Osteoblast (primary cell): ENCODE measurements at places on chromosomes 3 and 15. TPM values are rescaled to one million over a fixed set of nuclear protein-coding genes. Genes with fewer than 3 reads are reported as not detected.

GRCh38 chr15:74604983-74605794, 10.4 kb upstream of the CLK3 start:
- H3K27ac ChIP-seq, result no peak overlapping the region
- H3K4me1 ChIP-seq, result no peaks in the 10 kb centered on the region
- H3K27me3 ChIP-seq, result peaks cover 8% of the 10 kb centered on the region
- DNase-seq, result peak; percentile 52
- no peaks in the 10 kb centered on the region for H3K36me3 ChIP-seq

- H3K27ac ChIP-seq, result no peak overlapping the region
- H3K36me3 ChIP-seq, result no peaks in the 10 kb centered on the region
- no peak overlapping the region for H3K4me3 ChIP-seq
- H3K4me1 ChIP-seq, result peaks cover 10% of the 10 kb centered on the region
These were observed 151.4 kb downstream of the MEIS2 start for GRCh38 chr15:36948982-36949381.

GRCh38 chr3:46609212-46609721, 3.1 kb upstream of the FAM240A start:
- DNase-seq, result no peak
- H3K27ac ChIP-seq, result no peak overlapping the region
- H3K4me1 ChIP-seq, result no peaks in the 10 kb centered on the region
- no peaks in the 10 kb centered on the region for H3K36me3 ChIP-seq
- no peak overlapping the region for H3K4me3 ChIP-seq
- H3K27me3 ChIP-seq, result peaks cover 36% of the 10 kb centered on the region

DNA sequence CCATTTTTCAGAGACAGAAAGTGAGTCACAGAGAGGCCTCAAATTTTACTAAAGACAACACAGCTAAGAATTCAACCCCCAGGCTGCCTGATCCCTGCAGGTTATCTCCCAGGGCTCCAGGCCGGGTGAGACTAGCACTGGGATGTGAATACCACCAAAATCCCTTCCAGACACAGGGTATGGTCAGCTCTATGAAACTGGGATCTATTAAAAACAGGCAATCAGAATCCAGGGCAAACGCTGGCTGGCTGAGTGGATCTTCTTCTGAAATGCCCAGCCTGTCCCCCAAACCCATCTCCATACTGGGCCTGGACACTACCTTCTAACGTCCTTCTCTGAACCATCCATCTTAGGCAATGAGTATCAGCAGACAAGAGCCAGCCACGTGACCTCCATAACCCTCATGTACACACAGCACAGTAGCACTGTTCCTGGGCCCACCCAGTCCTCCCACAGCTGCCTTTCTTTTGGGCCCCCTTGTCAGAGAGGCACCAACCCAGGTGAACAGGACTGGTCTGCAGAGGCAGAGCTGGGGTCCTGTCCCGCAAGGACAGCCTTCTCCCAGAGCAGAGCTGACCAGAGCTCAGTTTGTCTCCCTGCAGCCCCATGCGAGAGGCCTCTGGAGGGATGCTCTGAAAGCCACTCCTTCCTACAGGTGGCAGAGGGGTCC, 1.9 kb downstream of the RAB6B start:
- H3K27ac ChIP-seq, result no peak overlapping the region
- no peaks in the 10 kb centered on the region for H3K36me3 ChIP-seq
- H3K27me3 ChIP-seq, result peaks cover 28% of the 10 kb centered on the region
- H3K4me1 ChIP-seq, result no peaks in the 10 kb centered on the region
- no peak for DNase-seq

DNA sequence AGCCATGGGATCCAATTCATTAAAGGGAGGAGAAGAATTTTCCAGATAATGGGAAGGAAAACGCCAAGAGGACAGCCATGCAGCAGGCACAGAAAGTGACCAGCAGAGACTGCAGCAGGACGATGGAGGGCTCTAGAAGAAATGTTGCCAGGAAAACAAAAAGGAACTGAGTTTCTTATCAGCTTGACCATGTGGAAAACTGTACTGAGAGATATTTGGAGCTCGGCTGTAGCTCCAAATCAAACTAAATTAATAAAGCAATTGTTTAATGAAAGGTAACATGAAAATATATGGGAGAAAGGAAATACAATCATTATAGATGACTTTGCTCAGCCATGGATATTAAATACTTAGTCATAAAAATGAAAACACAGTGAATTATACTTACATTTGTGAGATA, 63.7 kb downstream of the SSR3 start:
- H3K27me3 ChIP-seq, result no peaks in the 10 kb centered on the region
- DNase-seq, result no peak
- no peak overlapping the region for H3K4me3 ChIP-seq
- H3K36me3 ChIP-seq, result no peaks in the 10 kb centered on the region

DNA sequence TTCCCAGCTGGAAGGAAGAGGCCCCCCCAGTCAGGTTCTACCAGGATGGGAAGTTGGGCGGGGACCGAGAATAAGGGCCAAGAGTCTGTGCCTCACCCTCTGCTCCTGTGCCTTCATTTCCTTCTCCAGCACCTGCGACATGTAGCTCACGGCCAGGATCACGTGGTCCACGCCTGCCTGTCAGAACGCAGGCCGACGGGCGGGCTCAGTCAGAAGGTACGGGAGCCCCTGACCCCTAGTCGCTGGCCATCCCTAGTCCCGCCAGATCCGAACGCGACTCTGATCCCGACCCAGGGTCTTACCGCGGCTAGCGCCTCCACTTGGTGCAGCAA, 489 bp downstream of the GMPPB start:
- H3K36me3 ChIP-seq, result peaks cover 48% of the 10 kb centered on the region
- H3K27ac ChIP-seq, result peak overlapping the region; percentile 96
- peak overlapping the region; percentile 91 for H3K4me3 ChIP-seq
- H3K4me1 ChIP-seq, result peaks cover 22% of the 10 kb centered on the region
- H3K27me3 ChIP-seq, result no peaks in the 10 kb centered on the region

DNA sequence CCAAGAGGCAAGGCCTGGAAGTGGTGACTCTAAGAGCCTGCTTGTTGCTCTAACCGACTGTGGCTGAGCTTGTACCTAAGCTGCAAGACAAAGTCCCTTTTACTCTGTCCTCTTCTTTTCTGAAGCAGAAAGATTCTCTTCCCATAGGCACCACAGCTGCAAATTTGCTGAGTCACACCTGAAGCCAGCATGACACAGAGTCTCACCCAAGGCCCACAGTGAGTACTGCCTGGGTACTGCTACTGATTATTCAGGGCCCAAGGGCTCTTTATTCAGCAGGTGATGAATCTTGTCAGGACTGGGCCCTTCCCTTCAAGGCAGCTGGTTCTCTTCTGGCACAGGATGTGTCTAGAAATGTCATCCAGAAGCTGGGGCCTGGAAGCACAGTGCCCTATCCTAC, 18.9 kb upstream of the TIGIT start:
- no peaks in the 10 kb centered on the region for H3K36me3 ChIP-seq
- H3K27me3 ChIP-seq, result no peaks in the 10 kb centered on the region
- H3K27ac ChIP-seq, result no peak overlapping the region
- H3K4me1 ChIP-seq, result no peaks in the 10 kb centered on the region

- H3K4me3 ChIP-seq, result no peak overlapping the region
- no peaks in the 10 kb centered on the region for H3K4me1 ChIP-seq
- no peak for DNase-seq
- peaks cover 33% of the 10 kb centered on the region for H3K27me3 ChIP-seq
- no peak overlapping the region for H3K27ac ChIP-seq
These were observed 118.5 kb downstream of the TLE3 start for GRCh38 chr15:69979262-69979661.

DNA sequence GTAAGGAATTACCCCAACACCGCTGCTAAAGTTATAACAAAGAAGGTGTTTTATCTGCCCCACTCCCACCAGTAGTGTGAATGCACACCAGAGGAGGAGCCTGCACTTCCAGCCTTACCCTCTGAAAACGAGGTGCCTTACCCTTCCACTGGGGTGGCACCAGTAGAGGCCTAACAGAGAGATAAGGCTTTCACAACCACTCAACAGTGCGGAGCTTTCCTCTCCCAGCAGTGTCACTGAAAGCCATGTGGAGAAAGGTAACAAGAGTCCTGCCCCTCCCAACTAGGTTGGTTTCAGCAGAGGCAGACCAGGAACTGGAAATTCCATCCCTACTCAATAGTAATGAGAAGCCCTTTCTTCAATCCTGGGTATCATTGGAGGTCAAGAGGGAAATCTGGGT, 539.2 kb downstream of the VGLL3 start:
- H3K4me3 ChIP-seq, result no peak overlapping the region
- H3K36me3 ChIP-seq, result no peaks in the 10 kb centered on the region
- no peak overlapping the region for H3K27ac ChIP-seq
- H3K4me1 ChIP-seq, result no peaks in the 10 kb centered on the region

DNA sequence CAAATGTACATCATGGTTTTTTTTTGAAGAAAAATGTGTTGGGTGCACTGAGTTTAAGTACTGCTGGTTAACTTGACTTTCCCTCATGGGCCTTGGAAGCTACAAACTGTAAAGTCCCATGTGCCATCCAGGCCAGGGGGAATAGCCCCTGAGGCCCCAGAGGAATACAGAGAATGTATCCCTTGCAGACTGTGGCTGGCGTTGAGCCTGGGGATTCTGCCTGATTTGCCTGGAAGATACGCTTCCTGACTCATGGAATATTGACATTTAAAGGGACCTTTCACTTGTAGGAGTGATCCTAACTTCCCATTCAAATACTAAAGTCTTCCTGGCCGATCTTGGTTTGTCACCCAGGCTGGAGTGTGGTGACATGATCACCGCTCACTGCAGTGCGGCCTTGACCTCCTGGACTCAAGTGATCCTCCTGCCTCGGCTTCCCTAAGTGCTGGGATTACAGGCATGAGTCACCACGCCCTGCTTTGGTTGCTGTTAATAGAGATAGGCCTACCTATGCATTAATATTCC, 42.0 kb downstream of the ADAMTSL3 start:
- H3K27ac ChIP-seq, result no peak overlapping the region
- peak; percentile 58 for DNase-seq
- H3K27me3 ChIP-seq, result no peaks in the 10 kb centered on the region
- H3K36me3 ChIP-seq, result no peaks in the 10 kb centered on the region

- H3K36me3 ChIP-seq, result no peaks in the 10 kb centered on the region
- H3K27ac ChIP-seq, result no peak overlapping the region
- H3K27me3 ChIP-seq, result no peaks in the 10 kb centered on the region
- H3K4me3 ChIP-seq, result no peak overlapping the region
These were observed 178.7 kb upstream of the TLE3 start for GRCh38 chr15:70276401-70276800.

DNA sequence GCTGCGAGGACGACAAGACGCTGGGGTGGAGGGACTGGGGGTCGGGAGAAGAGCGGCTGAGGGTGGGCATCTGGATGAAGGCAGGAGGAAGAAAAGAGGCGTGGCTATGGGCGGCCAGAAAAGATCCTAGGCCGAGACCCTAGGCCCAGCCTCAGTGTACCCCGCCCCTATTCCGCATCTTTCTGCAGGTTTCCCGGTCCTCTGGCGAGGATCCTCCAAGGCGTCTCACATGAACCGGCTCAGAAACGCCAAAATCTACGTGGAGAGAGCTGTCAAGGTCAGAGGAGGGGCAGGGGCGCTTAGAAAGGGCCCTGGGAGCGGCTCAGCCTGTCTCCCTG, 340 bp downstream of the TTLL3 start:
- H3K4me1 ChIP-seq, result peaks cover 7% of the 10 kb centered on the region
- no peaks in the 10 kb centered on the region for H3K27me3 ChIP-seq
- no peak overlapping the region for H3K27ac ChIP-seq
- peak overlapping the region; percentile 79 for H3K4me3 ChIP-seq
- DNase-seq, result peak; percentile 71
- H3K36me3 ChIP-seq, result peaks cover 34% of the 10 kb centered on the region

DNA sequence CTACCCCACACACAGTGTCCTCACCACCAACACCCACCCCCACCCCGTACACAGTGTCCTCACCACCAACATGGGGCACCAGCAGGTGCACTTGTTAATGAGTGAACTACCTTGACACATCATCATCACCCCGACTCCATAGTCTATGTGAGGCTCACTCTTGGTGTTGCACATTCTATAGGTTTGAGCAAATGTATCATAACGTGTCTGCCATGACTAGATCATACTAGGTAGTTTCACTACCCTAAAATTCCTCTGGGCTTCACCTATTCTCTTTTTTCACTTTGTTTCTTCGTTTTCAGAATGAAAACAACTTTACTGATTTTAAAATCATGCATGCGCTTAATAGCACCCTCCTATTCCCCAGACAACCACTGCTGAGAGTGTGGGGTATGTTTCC, 102.6 kb upstream of the SLC6A6 start:
- no peak overlapping the region for H3K4me3 ChIP-seq
- no peaks in the 10 kb centered on the region for H3K36me3 ChIP-seq
- no peak for DNase-seq
- H3K27me3 ChIP-seq, result peaks cover 10% of the 10 kb centered on the region
- H3K4me1 ChIP-seq, result no peaks in the 10 kb centered on the region
- H3K27ac ChIP-seq, result no peak overlapping the region

DNA sequence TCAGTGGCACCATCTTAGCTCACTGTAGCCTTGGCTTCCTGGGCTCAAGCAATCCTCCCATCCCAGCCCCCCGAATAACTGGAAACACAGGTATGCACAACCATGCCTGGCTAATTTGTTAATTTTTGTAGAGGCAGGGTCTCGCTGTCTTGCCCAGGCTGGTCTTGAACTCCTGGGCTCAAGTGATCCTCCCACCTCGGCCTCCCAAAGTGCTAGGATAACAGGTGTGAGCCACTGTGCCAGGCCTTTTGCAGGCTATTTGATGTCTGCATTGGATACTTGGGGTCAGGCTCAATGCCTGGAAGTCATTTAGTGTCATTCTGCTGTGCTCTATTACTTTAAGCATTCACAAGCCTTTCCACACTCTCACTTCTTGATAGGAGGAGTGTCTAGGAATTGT, 17.6 kb downstream of the LIMD1 start:
- H3K4me3 ChIP-seq, result no peak overlapping the region
- no peaks in the 10 kb centered on the region for H3K27me3 ChIP-seq
- no peaks in the 10 kb centered on the region for H3K36me3 ChIP-seq
- no peak overlapping the region for H3K27ac ChIP-seq

- no peak overlapping the region for H3K4me3 ChIP-seq
- H3K27me3 ChIP-seq, result no peaks in the 10 kb centered on the region
- no peak for DNase-seq
- no peaks in the 10 kb centered on the region for H3K36me3 ChIP-seq
- H3K27ac ChIP-seq, result peak overlapping the region; percentile 61
These were observed 61.0 kb upstream of the RYK start for GRCh38 chr3:134311693-134312071.

GRCh38 chr3:163939926-163940325, 1138.4 kb downstream of the SI start:
- no peak overlapping the region for H3K27ac ChIP-seq
- H3K36me3 ChIP-seq, result no peaks in the 10 kb centered on the region
- DNase-seq, result no peak
- no peak overlapping the region for H3K4me3 ChIP-seq
- no peaks in the 10 kb centered on the region for H3K4me1 ChIP-seq

- no peaks in the 10 kb centered on the region for H3K36me3 ChIP-seq
- no peak overlapping the region for H3K4me3 ChIP-seq
- DNase-seq, result peak; percentile 41
- no peaks in the 10 kb centered on the region for H3K4me1 ChIP-seq
- H3K27me3 ChIP-seq, result no peaks in the 10 kb centered on the region
These were observed 27.9 kb upstream of the GP9 start for GRCh38 chr3:129032716-129033115.

Gene PLSCR5
- not detected in 2 replicates for total RNA-seq

Gene RASL12
- under 0.01 and 0.36 TPM in 2 replicates for total RNA-seq

Gene CRYGS
- 0.88 and 1.8 TPM in 2 replicates for total RNA-seq

Gene CASR
- not detected in 2 replicates for total RNA-seq

Gene GJD2
- total RNA-seq, result not detected in 2 replicates

Gene P2RY14
- total RNA-seq, result not detected in 2 replicates

Gene WWTR1
- total RNA-seq, result 79.3 and 84.7 TPM in 2 replicates

Gene ATP8B4
- 0.88 and 1.1 TPM in 2 replicates for total RNA-seq

Gene FRMD4B
- 0.72 and 0.88 TPM in 2 replicates for total RNA-seq

Gene GNAT1
- not detected in 2 replicates for total RNA-seq

Gene SERPINI2
- total RNA-seq, result not detected in 2 replicates

Gene SAXO2
- 1.1 and 6.2 TPM in 2 replicates for total RNA-seq

Gene MESP2
- 0.72 and 1.5 TPM in 2 replicates for total RNA-seq

Gene PLA1A
- under 0.01 and 0.36 TPM in 2 replicates for total RNA-seq

Gene TTLL13
- total RNA-seq, result under 0.01 TPM in 2 replicates
